Anterior cingulate cortex (tissue), 58 donors: ENCODE measurements at places on chromosomes 12 and 14.

- DNase-seq, result no peak
Measured at GRCh38 chr12:15763328-15763727, 25.9 kb downstream of the EPS8 start.

- DNase-seq, result no peak
Measured at GRCh38 chr14:33454022-33454595, 496.8 kb downstream of the EGLN3 start.

DNA sequence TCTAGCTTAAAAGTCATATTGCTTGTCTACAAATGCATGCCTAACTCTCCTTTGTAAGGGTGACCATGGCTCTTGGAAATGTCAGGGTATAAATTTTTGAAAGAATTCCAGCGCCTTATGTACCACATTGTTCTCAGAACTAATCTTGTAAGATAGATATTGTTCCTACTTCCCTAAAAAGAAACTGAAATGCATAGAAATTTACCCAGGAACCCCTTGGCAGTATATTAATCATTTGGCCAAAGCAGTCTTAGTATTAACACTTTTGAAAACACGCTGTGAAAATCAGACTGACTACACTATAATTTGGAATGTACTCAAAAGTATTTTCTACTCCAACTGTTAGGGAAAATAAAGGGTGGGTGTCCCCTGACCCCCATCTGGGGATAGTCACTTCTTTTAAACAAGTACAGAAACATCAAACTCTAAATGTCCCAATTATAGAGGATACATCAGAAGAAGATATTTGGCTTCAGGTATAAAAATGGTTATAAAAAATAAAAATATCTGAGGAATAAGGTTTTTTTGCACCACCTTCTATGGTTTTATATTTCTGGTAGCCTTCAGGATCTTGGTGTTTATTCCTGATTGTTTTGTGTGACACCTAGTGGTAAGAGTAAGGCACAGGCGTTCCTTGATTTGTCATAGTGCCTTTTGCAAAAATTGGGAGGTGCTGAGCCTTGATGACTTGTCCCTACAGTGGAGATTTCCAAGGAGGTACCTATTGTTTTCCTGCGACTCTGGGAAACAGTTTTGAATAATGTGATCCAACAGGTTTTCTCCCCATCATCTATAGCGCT, 2.2 kb upstream of the NFKBIA start:
- DNase-seq, result no peak

DNA sequence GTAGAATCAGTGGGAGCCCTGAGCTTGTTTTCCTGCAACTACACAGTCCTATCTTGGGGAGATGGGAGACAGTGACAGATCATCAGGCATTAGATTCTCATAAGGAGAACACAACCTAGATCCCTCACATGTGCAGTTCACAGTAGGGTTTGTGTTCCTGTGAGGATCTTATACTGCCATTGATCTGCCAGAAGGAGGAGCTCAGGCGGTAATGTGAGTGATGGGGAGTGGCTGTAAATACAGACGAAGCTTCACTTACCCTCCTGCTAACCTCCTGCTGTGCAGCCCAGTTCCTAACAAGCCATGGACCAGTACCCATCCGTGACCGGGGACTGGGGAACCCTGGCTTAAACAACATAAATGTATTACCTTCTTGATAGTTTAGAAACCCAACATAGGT, 1034.1 kb downstream of the BCL11B start:
- DNase-seq, result no peak

- no peak for DNase-seq
Measured at GRCh38 chr14:54322246-54322645, 74.6 kb upstream of the CDKN3 start.
